ENCODE measurements at places on chromosomes 5 and 9.

GRCh38 chr5:88144219-88145001 is 124.2 kb downstream of the TMEM161B start:
- peak; percentile 79 for DNase-seq

DNA sequence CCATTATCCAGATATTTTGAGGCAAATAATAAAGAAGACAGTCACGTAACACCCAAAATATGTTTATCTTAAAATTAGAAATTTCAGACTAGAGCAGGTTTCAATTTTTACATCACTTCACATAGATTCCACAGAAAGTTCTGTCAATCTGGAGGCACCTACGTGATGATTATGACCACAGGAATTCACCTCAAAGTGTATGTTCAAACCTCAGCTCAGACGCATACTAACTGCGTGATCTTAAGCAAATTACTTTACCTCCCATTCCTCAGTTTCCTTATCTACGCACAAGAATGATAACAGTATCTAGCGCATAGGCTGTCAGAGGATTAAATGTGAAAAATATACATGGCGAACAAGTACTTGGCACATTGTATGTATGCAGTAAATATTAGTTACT is 5.9 kb upstream of the CDH6 start:
- no peak for DNase-seq

GRCh38 chr5:32182463-32183063 is 8.4 kb upstream of the GOLPH3 start:
- no peak for DNase-seq

DNA sequence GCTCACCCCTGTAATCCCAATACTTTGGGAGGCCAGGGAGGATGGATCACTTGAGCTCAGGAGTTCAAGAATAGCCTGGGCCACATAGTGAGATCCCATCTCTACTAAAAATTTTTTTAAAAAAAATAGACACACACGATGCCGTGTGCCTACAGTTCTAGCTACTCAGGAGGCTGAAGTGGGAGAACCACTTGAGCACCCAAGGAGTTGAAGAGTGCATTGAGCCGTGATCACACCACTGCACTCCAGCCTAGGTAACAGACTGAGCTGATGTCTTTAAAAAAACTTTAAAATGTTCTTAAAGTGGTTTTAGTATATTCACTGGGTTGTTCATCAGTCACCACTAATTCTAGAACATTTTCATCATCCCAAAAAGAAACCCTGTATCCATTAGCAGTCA is 51.9 kb upstream of the RNF38 start:
- no peak for DNase-seq

- DNase-seq, result no peak
These were observed 249.4 kb upstream of the IRX1 start for GRCh38 chr5:3346111-3346820.

Data from G401 (cell line).